ENCODE measurements at places on chromosomes 5 and 9. TPM values are rescaled to one million over a fixed set of nuclear protein-coding genes. Genes with fewer than 3 reads are reported as not detected.

Gene MROH2B
- not detected for total RNA-seq

Gene AGPAT2
- 36.0 TPM for total RNA-seq

Gene EQTN
- total RNA-seq, result not detected

Gene MCCC2
- 22.1 TPM for total RNA-seq

Gene CD14
- 0.59 TPM for total RNA-seq

Gene FCN2
- total RNA-seq, result not detected

Gene FREM1
- total RNA-seq, result 0.09 TPM

Gene IL5
- total RNA-seq, result not detected

Gene CDX1
- total RNA-seq, result not detected

Gene RANBP17
- 18.2 TPM for total RNA-seq

Gene PLAC8L1
- total RNA-seq, result 0.59 TPM

Gene LRRC14B
- total RNA-seq, result not detected

Gene CDH9
- 0.59 TPM for total RNA-seq

Gene TXNDC8
- total RNA-seq, result not detected

Gene PCDHA4
- 0.89 TPM for total RNA-seq
